ENCODE measurements at places on chromosomes 3 and 15.
A peak's percentile ranks its signal among the peaks of the same experiment; 100 is the strongest.

GRCh38 chr15:34366271-34367065, 528 bp downstream of the LPCAT4 start:
- peak; percentile 58 for DNase-seq

DNA sequence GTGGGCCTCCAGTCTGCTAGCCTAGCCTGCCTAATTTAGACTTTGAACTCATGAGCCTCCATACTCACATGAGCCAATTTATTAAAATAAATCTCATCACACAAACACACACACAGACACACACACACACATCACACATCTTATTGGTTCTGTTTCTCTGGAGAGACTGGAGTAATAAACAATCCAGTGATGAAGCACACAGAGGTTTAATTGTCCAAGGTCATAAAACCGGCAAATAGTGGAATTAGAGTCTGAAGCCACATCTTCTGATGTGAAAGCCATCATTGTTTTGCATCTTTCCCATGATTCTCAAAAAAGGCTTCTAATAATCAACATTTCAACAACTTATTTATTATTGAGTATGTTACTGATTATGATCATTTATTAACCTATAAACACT, 249.4 kb upstream of the KCNH8 start:
- no peak for DNase-seq

- no peak for DNase-seq
Measured at GRCh38 chr3:14166877-14167603, 11.4 kb downstream of the XPC start.

- no peak for DNase-seq
Measured at GRCh38 chr3:152272771-152273242, 4.1 kb downstream of the MBNL1 start.

DNA sequence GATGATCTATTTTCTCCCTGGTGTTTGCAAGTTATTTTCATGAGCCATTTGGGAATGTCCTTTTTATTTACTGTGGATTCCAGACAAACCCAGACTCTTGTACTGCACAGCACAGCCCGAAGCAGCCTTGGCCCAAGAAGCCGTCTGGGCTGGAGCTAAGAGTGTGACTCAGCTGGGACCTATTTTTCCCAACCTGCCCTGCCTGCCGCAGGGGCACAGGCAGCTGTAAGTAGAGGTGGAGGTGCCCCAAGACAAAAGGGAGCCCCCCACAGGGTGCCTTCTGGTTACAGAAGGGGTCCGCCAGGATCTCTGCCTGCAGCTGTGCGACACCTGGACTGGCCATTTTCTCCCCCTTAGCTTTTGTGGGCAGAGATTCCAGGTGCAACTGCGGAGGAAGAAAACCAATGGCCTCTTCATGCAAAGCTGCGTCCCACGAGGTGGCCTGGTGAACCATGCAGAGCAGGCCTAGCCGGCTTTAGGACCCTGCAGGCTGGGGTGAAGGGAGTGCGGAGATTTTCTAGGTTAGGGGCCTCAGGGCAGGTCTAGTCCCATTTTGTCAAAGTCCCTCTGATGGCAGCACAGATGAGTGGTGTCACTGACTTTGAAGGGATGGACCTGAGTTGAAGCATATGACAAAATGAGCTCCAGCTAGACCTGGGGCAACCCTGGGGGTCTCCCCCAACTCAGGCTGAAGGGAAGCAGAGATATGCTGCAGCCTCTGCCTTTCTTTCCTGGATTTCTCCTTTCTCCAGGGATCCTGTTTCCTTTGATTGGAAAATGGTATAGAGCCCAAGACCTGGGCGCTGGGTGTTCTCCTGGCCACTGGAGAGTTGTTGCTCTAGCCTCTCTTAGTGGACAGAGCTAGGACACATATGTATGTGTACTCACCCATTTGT, 131.2 kb downstream of the KLF13 start:
- DNase-seq = no peak

- DNase-seq = no peak
Measured at GRCh38 chr3:77602722-77603121, 562.8 kb downstream of the ROBO2 start.

DNA sequence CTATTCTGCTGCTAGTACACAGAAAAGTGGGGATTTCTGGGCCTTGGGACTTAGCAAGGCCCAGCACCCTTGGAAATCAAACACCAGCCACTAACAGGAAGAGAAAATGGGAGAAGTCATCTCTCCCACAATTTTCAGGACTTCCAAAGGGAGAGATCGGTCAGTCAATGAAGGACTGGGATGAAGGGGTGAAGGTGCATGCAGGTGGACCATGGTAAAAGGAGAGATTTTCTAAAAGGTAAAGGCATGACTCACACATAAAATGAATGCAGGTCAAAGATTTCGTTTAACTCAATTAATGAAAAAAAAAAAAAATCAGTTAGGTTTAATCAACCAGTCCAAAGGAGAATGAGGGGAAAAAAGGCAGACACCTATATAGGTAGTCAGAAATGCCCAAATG, 176.4 kb upstream of the PROK2 start:
- DNase-seq = no peak

DNA sequence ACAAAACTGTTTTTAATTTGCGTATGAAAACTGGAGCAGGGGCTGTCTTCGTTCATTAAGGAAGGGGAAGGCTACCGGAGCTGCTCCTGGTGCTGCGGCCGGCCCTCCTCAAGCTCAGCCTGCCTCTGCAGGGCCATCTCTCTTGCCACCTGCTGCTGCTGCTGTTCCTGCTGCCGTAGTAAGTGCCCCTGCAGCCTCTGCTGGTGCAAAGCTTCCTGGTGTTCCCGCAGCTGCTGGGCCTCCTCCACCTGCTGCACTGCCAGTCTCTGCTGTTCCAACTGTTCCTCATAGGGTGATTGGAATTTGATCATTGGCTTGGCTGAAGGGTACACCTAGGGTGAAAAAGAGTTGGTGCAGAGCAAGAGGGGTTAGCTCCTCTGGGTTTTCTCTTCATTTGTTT, 66.0 kb downstream of the GOLIM4 start:
- no peak for DNase-seq

DNA sequence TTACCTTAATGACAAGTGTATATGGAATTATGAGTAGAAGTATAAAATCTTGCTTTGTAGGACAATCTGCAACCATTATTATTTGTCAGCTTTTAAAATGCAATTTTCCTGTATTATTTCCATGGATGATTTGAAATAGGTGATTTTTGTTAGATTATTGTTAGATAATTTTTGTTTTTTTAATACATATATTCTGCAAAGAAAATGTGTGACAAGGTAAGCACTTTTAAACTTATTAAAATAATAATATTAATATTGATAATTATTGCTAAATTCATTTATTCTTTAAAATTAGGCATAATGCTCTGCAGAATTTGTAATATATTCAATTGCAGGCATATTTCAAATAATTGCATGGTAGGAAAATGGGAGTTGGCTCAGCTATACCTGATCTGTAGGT, 329.5 kb downstream of the CADM2 start:
- DNase-seq = no peak

GRCh38 chr3:135491491-135492205, 473.9 kb upstream of the PPP2R3A start:
- DNase-seq = no peak

GRCh38 chr3:67551361-67552016, 102.9 kb downstream of the SUCLG2 start:
- DNase-seq = no peak

DNA sequence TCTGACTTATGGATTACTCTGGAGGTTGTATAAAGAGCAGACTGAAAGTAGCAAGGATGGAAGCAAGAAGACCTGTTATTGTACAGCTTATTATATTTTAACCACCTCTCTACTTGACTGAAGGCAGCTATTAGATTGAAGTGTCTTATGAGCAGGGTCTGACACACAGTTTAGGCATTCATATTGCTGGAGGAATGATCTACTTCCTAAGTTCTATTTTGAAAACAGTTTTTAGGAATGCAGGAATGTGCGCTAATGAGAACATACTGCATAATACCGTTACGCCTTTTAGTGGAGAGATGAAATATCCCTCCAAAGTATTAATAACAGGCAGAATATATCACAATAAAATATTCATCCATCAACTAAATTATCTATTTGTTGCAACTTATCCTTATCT, 193.3 kb downstream of the ISL2 start:
- no peak for DNase-seq

DNA sequence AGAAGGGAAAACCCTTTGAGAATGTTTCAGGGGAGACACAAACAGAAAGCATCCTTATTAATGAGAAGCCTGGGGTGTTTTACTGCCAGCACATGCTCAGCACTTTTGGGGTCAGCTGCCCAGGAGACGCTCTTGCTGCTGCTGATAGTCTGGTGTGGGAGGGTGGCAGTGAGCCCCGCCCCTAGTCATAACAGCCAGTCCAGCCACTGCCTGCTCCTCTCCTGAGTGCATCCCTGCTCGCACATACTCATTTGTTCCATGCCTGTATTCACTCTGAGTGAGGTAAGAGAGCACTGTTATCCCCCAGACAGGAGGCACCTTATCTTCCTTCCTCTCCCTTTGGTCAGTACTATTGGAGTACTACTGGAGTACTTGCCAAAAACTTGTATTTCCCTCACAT, 101.3 kb downstream of the ETFA start:
- no peak for DNase-seq

- DNase-seq = no peak
Measured at GRCh38 chr3:123385001-123385401, 63.9 kb downstream of the ADCY5 start.

GRCh38 chr3:112086875-112087524, 811 bp downstream of the C3orf52 start:
- DNase-seq = no peak

DNA sequence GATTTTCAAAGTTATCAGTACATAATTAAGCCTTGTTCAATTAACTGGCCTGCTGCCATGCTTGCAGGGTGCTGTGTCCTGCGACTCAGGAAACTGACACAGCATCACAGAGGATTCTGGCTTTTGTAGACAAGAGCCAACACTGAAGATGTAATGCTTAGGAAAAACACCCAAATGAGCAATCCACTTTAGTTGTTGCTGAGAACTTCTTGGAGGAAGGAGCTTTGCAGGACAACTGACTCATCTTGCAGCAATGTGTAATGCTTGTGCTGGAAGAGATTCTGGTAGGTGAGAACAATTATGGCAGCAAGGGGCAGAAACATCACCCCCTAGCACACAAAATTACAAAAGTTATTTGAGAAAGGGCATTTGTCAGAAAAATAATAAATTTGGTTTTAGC, 67.6 kb downstream of the NLGN1 start:
- no peak for DNase-seq

DNA sequence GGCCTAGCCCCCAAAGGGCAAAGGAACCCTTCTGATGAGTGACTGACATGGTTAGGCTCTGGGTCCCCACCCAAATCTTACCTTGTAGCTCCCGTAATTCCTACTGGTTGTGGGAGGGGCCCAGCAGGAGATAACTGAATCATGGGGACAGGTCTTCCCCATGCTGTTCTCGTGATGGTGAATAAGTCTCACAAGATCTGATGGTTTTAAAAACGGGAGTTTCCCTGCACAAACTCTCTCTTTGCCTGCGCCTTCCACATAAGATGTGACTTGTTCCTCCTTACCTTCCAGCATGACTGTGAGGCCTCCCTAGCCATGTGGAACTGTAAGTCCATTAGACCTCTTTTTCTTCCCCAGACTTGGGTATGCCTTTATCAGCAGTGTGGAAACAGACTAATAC, 16.9 kb downstream of the TKT start:
- no peak for DNase-seq

DNA sequence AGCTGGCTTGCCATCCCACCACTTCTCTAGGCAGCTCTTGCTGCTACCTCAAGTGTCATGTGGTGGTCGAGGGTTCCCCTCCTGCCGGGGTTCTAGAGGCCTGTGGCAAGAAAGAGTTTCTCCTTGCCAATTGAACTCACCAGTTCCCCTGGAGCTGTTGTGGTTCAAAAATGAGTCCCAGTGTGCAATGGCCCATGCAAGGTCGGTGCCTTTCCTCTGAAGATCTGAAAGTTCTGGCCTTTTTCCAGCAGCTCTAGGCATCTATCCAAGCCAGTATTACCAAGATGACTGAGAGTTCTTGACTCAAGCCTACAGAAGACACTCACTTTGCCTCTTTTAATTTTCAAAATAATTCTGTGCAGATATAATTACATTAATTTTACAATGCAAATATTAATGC, 163.6 kb downstream of the KCNMB2 start:
- peak; percentile 41 for DNase-seq

DNA sequence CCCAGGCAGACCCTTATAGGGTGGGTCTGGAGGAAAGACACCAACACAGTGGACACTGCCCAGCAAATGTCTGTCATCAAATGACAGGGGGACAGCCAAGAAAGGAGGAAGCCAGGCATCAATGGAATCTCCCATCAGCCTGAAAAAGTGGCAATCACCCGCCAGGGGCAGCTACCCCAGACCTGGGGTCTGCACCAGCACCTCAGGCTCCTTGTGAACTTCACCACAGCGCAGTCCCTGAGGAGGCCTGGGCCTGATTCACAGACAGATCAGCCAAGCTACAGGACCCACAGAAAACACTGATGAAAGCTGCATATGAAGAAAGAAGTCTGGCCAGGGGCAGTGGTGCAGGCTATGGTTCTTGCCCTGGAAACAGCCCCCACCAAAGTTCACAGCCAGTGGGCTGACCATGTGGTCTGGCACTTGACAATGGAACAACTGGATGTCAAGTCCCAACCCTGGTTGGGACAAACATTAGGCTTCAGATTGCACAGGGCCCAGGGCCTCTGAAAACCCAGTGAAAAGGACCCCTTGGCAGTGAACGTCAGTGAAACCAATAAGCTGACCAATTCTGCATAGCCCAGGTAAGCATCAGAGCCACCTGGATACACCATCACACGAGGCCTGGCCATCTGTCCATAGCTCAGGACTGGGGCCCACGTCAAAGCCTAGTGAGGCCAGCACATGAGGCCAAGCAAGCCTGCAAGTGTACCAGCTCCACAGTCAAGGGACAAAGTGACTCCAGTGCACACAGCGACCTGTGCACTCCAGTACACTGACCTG, 29.1 kb downstream of the ALS2CL start:
- no peak for DNase-seq

GRCh38 chr15:31390029-31390428, 63.4 kb downstream of the KLF13 start:
- no peak for DNase-seq

GRCh38 chr3:79517766-79518413, 249.9 kb downstream of the ROBO1 start:
- peak; percentile 56 for DNase-seq

GRCh38 chr15:80694611-80695098, 455 bp upstream of the ABHD17C start:
- peak; percentile 58 for DNase-seq

DNA sequence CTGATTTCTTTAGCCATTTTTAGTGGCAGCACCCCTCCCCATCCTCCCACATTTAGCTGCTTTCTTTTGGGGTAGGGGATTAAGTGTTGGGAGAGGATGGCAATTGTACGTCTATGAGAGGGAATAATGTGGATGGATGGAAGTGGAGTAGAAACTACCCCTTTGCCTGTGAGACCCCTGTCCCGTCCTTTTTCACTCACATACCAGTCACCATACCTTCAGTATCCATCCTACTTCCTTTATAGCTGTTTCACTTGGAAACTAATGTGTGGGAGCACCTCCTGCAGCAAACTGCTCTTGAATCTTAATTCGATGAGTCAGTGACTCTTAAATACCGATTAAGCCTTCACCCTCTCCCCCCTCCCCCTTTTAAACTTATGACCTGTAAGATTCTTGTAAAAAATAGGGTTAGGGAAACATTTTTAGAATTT, 730 bp downstream of the SPRED1 start:
- peak; percentile 71 for DNase-seq
